Stomach (tissue), 19 donors: ENCODE measurements at places on chromosomes 4 and X. TPM values are rescaled to one million over a fixed set of nuclear protein-coding genes. Genes with fewer than 3 reads are reported as not detected.

USP26 gene
- total RNA-seq = not detected

GSX2 gene
- total RNA-seq = not detected

DNA sequence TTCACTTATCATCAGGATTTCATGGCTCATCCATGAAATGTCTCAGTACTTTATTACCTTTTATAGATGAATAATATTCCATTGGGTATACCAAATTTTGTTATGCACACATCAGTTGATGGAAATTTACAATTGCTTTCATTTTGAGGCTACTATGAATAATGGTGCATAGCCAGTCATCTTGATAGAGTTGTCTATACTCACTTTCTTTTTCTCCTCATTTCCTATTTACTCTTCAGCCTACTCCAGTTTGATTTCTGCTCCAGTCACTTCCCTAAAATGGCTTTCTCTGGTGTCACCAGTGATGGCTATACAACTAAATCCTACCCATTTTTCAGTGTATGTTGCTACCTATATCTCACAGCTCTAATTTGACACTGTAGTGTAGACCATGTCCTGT is 743.5 kb upstream of the MAGEB2 start:
- no peak for DNase-seq
- no peak overlapping the region for H3K4me3 ChIP-seq
- H3K27ac ChIP-seq = no peak overlapping the region
- no peaks in the 10 kb centered on the region for H3K36me3 ChIP-seq
- H3K27me3 ChIP-seq = no peaks in the 10 kb centered on the region

DNA sequence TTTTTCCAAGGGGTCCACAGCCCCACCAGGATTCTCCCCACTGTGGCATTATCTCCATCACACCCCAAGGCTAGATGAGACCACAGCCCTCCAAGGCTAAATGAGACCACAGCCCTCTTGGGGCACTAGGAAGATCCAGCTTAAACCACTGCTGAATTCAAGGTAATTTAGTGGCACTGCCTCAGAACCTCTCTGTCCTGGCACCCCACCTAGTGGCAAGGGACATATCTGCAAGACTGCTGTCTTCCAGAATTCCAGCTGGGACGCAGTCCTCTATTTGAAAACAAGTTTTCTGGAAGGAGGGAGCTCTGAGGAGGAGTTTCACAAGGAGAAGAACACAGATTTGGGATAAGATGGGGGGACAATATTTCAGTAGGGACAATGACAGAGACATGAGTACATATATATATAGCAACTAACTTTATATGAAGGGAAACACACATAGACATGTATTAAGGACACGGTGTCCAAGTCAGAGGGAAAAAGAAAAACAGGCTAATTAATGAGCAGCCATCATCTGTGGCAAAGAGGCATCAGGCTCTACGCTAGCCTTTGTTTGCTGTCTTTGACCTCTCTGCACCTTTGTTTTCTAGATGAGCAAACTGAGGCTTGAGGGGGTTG is 9.3 kb downstream of the CETN2 start:
- no peak overlapping the region for H3K27ac ChIP-seq
- no peak overlapping the region for H3K4me3 ChIP-seq
- DNase-seq = peak; percentile 52
- H3K4me1 ChIP-seq = no peaks in the 10 kb centered on the region
- no peaks in the 10 kb centered on the region for H3K27me3 ChIP-seq

PPP1R2C gene
- not detected for total RNA-seq

DNA sequence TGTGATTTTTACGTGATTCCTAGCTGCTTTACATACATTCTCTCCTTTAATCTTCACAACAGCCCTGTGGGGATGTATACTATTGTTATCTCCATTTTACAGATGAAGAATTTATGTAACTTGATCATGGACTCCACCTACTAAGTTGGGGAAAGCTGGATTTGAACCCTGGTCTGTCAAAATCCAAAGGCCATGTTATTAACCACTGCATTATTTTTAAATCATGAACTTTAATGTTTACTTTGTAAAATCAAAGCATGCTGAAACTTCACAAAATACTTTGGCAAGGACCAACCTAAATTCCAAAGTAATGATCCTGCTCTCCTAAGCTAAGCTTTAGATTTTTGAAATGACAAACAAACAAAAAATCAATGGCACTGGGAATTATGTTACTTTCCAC is 26.1 kb downstream of the FAM47E start:
- no peaks in the 10 kb centered on the region for H3K36me3 ChIP-seq
- H3K27me3 ChIP-seq = no peaks in the 10 kb centered on the region
- no peak overlapping the region for H3K4me3 ChIP-seq
- H3K27ac ChIP-seq = no peak overlapping the region
- peaks cover 8% of the 10 kb centered on the region for H3K4me1 ChIP-seq

GRCh38 chr4:163440040-163440439 is 33.5 kb downstream of the TKTL2 start:
- H3K27me3 ChIP-seq = no peaks in the 10 kb centered on the region
- DNase-seq = no peak
- no peaks in the 10 kb centered on the region for H3K4me1 ChIP-seq
- H3K27ac ChIP-seq = no peak overlapping the region
- no peaks in the 10 kb centered on the region for H3K36me3 ChIP-seq

- H3K4me1 ChIP-seq = no peaks in the 10 kb centered on the region
- no peak overlapping the region for H3K27ac ChIP-seq
- H3K27me3 ChIP-seq = no peaks in the 10 kb centered on the region
- no peak for DNase-seq
Observed at GRCh38 chr4:188783606-188784160, 644.4 kb downstream of the TRIML1 start.

- no peak overlapping the region for H3K27ac ChIP-seq
- H3K36me3 ChIP-seq = no peaks in the 10 kb centered on the region
- H3K27me3 ChIP-seq = peaks cover 5% of the 10 kb centered on the region
Observed at GRCh38 chrX:153560466-153560865, 38.5 kb downstream of the CCNQ start.

DNA sequence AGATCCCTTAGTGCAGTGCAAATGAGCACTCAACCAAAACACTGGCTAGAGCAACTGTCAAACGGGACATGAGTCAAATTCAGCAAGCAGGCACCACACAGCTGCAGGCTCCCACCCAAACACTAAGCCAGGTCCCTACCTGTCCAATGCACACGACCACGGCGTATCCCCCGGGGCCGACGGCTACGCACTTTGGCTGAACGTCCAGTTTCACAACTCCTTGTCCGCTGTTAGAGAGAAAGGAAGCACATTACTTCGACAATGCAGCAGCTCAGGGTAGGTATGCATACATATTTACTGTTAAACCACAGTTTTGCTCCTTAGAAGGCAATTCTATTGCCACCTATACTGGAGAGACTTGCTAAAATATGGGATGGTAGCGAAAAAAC is 35.4 kb downstream of the WDR1 start:
- no peak for DNase-seq
- H3K36me3 ChIP-seq = peaks cover 100% of the 10 kb centered on the region
- no peak overlapping the region for H3K4me3 ChIP-seq
- H3K4me1 ChIP-seq = peaks cover 16% of the 10 kb centered on the region
- H3K27me3 ChIP-seq = no peaks in the 10 kb centered on the region

- H3K36me3 ChIP-seq = no peaks in the 10 kb centered on the region
- DNase-seq = no peak
- no peaks in the 10 kb centered on the region for H3K4me1 ChIP-seq
- H3K27ac ChIP-seq = no peak overlapping the region
- H3K27me3 ChIP-seq = no peaks in the 10 kb centered on the region
Observed at GRCh38 chrX:95678679-95679078, 1006.0 kb upstream of the DIAPH2 start.

PRSS12 gene
- 21.1 TPM for total RNA-seq

DNA sequence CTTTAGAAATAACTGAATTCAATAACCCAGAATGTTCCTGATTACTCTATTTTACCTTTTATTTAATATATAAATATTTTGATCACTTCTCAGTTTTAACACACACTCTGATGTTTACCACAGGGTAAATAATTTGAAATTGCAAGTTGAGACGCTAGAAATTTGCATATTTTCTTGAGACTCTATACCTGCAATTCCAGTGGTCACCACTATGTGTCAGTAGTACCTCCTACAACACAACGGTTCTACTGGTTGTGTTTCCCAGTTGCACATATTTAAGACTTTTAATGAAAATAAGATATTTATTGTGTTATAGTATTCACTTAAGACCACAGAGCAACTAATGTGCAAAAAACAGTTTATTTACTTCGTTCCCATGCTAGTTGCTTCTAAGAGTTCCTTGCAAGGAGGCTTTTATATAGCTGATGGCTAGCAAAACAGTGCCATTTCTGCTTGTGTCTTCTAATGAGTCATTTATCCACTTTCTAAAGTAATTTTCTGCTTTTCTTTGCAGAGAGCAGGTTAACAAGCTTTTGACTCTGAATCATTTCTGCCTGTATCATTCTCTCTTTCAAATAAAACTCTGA is 98.9 kb upstream of the PDLIM3 start:
- no peak for DNase-seq
- H3K4me1 ChIP-seq = peaks cover 6% of the 10 kb centered on the region
- H3K36me3 ChIP-seq = peaks cover 39% of the 10 kb centered on the region
- H3K27me3 ChIP-seq = no peaks in the 10 kb centered on the region
- H3K4me3 ChIP-seq = no peak overlapping the region

TLR2 gene
- 13.4 TPM for total RNA-seq

PDE5A gene
- total RNA-seq = 47.8 TPM
